ENCODE measurements at places on chromosomes 3 and 15. TPM values are rescaled to one million over a fixed set of nuclear protein-coding genes. Genes with fewer than 3 reads are reported as not detected.

NR2E3 gene
- total RNA-seq: not detected

DNA sequence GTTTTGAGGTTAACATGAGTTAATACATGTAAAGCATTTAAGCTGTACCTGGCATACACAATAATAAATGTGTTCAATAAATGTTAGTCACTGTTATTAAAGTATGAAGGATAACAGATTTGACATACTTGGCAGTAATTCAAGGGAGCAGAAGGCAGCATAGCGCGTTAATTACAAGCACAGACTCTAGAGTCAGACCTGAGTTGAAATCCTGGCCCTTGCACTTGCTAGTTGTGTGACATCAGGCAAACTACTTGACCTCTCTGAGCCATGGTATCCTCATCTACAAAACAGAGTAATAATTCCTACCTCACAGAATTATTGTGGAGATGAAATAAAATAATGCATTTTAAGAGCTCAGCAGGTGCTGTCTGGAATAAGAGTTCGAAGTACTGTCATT is 5.4 kb downstream of the IFT122 start:
- peaks cover 4% of the 10 kb centered on the region for H3K27me3 ChIP-seq
- H3K36me3 ChIP-seq: peaks cover 4% of the 10 kb centered on the region
- H3K27ac ChIP-seq: no peak overlapping the region
- DNase-seq: no peak
- H3K4me3 ChIP-seq: no peak overlapping the region

PLCH1 gene
- 20.9 TPM for total RNA-seq

- no peak for DNase-seq
- no peak overlapping the region for H3K4me3 ChIP-seq
- no peak overlapping the region for H3K27ac ChIP-seq
- H3K4me1 ChIP-seq: peaks cover 13% of the 10 kb centered on the region
These were observed 6.3 kb downstream of the PIGZ start for GRCh38 chr3:196962108-196962929.

DNA sequence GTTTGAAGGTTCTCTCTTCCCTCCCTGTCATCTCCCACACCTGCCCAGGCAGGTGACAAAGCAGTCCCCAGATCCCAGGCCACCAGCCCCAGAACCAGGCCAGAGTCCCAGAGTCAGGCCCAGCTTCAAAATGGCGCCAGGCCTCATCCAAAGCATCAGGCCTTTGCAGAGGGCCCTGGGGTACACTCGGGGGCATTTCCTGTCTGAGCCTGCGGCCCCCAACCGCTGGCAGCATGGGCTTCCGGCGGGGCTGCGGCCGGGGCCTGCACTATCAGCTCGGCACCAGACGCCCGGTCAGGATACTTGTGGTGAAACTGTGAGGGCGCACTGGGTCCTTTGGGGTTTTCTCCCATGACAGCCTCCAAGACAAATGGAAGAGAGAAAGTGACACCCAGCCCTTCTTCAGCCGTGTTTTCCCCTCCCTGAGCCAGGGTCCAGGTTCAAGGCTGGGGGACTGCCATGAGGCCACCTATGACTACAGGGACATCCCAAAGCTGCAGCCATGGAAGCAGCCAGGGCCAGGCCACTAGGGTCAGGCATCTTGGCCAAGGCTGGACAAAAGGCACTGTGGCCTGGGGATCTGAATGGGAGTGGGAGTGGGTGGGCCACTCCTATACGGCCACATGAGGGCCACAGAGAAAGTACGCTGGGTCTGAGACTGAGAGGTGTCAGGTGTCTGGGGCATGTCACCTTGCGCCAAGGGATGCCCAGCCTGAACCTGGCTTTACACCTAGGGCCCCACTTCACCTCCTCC is 33.9 kb downstream of the RPN1 start:
- H3K27ac ChIP-seq: no peak overlapping the region
- DNase-seq: no peak
- peaks cover 20% of the 10 kb centered on the region for H3K4me1 ChIP-seq
- H3K36me3 ChIP-seq: peaks cover 21% of the 10 kb centered on the region
- no peak overlapping the region for H3K4me3 ChIP-seq
- H3K27me3 ChIP-seq: peaks cover 6% of the 10 kb centered on the region

DNA sequence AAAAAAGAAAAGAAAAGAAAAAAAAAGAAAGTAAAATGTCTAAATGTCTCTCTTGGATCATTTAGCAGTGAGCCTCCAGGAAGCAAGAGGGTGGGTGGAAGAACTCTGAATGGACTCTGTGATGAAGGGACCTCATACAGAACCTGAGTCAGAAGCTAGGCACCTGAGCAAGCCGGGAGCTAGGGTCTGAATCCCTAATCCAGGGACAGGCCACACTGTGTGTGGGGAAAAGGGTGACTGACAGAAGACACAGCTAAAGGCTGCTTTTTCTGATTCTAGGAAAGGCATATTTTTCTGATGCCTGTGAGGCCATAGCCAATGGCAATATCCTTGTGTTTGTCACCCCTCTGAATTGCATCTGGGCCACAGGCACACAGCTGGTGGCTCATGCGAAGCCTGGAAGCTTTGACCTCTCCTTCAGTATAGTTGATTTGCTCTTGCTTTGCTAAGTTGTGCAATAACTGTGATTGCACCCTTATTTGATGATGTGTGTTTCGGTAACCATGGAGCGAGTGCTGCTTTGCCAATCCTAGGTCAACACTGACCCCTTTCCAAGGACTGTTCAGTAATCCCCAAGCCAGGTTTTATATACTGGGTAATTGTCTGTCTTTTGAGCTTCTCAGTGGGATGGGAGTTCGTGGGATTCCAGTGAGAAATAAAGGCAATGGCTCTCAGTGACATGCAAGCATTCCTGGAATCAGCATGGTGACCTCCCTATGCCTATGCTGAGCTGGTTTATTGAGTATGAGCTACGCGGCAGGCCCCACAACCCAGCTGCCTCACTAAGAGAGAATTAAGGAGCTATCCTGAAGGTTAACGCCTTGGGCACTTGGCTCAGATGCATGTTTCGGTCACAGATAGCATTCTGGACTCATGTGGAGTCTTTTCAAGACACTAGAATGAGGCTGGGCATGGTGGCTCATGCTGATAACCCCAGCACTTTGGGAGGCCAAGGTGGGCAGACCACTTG is 49.0 kb upstream of the OSBPL11 start:
- H3K27me3 ChIP-seq: no peaks in the 10 kb centered on the region
- peaks cover 4% of the 10 kb centered on the region for H3K36me3 ChIP-seq
- no peaks in the 10 kb centered on the region for H3K4me1 ChIP-seq
- no peak for DNase-seq
- H3K27ac ChIP-seq: no peak overlapping the region

- no peak overlapping the region for H3K27ac ChIP-seq
- peaks cover 63% of the 10 kb centered on the region for H3K36me3 ChIP-seq
- H3K4me3 ChIP-seq: peak overlapping the region; percentile 66
- DNase-seq: no peak
These were observed 24.1 kb upstream of the CPNE9 start for GRCh38 chr3:9679476-9680080.

GRCh38 chr3:174533286-174533685 is 325.8 kb upstream of the NAALADL2 start:
- DNase-seq: no peak
- H3K36me3 ChIP-seq: no peaks in the 10 kb centered on the region
- no peak overlapping the region for H3K27ac ChIP-seq

ARGFX gene
- total RNA-seq: not detected

DNA sequence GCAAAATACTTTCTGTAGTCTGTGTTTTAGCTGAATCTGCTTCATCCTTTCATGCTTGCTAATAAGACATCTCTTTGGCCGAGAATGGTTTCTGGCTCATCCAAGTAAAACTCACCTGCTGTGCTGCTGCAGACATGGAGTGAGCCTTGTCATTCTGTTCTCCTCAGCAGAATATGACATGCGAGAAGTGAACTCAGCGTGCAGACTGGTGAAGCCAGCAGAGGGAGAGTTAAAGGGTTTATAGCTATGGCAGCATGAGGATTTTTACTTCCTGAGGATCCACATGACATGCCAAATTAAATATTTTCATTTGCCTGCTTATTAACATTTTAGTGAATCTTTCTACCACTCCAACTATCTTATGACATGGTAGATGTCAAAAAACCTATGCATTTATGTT is 658.4 kb upstream of the NECTIN3 start:
- H3K27me3 ChIP-seq: no peaks in the 10 kb centered on the region
- no peak overlapping the region for H3K4me3 ChIP-seq
- no peak for DNase-seq
- peaks cover 6% of the 10 kb centered on the region for H3K4me1 ChIP-seq

DNA sequence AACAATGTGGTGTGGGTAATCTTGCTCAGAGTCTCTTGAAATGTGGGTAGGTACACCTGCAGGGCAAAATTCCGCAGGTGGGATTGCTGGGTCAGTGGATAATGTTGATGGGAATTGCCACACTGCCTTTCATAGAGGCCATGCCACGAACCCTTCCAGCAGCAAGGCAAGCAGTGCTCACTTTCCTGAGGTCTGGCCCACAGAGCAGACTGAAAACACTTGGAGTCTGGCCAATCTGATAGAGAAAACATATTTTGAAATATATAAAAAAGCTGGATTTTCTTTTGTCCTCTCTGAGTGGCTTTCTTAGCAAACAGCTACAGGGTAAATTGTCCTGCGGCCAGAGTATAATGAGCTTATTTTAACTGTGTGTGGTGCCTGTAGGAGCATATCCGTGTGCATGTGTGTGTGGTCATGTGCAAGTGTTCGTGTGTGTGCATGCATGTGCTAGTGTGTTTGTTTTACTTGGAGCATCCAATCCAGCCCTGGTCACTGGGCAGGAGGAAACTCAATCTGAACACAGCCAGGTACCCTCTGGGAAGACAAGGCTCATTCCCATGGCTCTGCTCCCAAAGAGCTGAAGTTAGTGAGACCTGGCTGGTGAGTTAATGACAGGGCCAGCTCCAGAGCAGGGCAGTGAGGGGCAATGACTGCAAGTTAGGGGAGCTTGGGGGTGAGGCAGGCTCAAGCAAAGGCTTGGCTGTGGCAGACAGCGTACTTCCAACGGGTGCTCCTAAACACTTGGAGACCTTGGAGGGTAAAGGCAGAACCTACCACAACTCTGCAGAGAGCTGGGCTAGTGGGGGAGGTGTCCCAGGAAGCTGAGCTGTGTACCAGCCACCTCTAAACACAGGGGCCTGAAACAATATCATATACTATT is 91.3 kb downstream of the PLXNA1 start:
- peaks cover 9% of the 10 kb centered on the region for H3K27me3 ChIP-seq
- H3K4me3 ChIP-seq: no peak overlapping the region
- DNase-seq: no peak
- H3K4me1 ChIP-seq: no peaks in the 10 kb centered on the region
- no peak overlapping the region for H3K27ac ChIP-seq

DNA sequence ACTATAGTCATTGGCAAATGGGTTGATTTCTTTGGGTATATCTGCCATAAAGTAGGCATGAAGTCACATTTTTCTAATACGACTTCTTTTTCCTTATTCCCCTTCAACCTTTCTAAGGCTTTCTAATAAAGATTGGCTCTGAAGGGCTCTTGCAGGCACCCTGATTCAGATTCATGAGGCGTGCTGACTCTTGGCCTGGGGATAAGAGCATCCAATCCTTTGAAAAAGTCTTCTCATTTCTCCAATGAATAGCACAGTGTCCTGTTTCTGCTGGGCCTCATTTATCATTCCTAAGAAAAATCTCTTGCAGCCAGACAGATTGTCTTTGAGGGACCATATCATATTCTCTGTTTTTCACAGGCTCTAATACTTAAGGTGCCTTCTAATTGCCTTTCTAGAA is 32.3 kb upstream of the BNIP2 start:
- H3K4me1 ChIP-seq: no peaks in the 10 kb centered on the region
- no peaks in the 10 kb centered on the region for H3K27me3 ChIP-seq
- no peak overlapping the region for H3K4me3 ChIP-seq
- no peak for DNase-seq

DNA sequence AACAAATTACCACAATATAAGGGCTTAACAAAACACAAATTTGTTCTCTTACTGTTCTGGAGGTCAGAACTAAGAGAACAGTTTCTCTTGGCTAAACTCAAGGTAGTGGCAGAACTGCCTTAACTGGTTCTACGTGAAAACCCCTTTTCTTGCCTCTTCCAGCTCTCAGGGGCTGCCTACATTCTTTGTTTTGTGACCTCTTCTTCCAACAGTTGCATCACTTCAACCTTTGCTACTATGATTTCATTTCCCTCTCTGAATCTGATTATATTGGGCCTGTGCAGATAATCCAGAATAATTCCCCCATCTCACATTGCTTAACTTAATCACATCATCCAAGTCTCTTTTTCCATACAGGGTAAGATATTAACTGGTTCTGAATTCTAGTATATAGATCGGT is 624.6 kb downstream of the ZPLD1 start:
- H3K4me3 ChIP-seq: no peak overlapping the region
- peaks cover 31% of the 10 kb centered on the region for H3K4me1 ChIP-seq
- H3K36me3 ChIP-seq: no peaks in the 10 kb centered on the region
- H3K27me3 ChIP-seq: no peaks in the 10 kb centered on the region
- no peak overlapping the region for H3K27ac ChIP-seq
- no peak for DNase-seq

DNA sequence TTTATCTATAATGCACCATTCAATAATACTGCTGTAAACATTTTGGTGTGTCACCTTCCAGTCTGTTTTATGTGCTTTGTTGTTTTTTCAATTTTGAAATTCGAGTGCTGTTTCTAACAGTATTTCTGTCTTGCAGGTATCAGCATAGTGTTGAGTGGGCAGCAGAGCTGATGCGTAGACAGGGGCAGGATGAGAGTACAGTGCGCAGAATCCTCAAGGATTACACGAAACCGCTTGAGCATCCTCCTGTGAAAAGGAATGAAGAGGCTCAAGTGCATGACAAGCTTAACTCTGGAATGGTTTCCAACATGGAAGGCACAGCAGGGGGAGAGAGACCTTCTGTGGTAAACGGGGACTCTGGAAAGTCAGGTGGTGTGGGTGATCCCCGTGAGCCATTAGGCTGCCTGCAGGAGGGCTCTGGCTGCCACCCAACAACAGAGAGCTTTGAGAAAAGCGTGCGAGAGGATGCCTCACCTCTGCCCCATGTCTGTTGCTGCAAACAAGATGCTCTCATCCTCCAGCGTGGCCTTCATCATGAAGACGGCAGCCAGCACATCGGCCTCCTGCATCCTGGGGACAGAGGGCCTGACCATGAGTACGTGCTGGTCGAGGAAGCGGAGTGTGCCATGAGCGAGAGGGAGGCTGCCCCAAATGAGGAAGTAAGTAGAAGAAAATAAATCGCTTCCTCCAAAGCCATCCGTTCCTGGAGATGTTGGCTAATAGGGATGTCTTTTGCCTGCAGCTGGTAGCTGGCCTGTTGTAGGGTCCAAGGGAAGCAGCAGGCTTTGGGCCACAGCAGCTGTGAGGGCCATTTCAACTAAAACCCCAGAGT is 19.1 kb downstream of the TSEN2 start:
- no peak for DNase-seq
- no peak overlapping the region for H3K27ac ChIP-seq
- peaks cover 1% of the 10 kb centered on the region for H3K27me3 ChIP-seq
- no peaks in the 10 kb centered on the region for H3K4me1 ChIP-seq

DNA sequence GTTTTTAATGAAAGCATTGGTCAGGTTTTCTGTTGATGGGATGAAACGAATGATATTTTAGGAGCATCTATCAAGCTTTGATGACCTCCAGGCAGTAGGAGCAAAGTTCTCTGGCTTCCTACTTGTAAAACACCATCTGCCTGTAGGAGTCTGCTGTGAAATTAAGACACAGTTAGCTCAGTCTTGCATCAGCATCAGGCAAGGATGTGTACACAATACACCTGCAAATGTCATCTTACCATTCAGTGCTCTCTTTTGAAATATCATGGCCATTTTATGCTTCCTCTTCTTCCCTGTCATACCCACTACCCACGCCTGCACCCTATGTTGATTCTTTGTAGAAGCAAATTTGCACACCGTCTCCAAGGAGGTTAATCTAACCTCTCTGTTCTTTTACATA is 38.2 kb downstream of the B3GALNT1 start:
- DNase-seq: no peak
- no peak overlapping the region for H3K27ac ChIP-seq

IL20RB gene
- total RNA-seq: 2.9 TPM

LRRC3B gene
- total RNA-seq: 3.6 TPM
